ENCODE measurements at places on chromosomes 16 and 17. TPM values are rescaled to one million over a fixed set of nuclear protein-coding genes. Genes with fewer than 3 reads are reported as not detected.

SMIM36 gene
- not detected for total RNA-seq

CNTNAP1 gene
- total RNA-seq, result 13.6 TPM

KCTD19 gene
- 0.47 TPM for total RNA-seq

RPRML gene
- total RNA-seq, result 0.35 TPM

ZNF750 gene
- total RNA-seq, result 1.5 TPM

PRKCB gene
- total RNA-seq, result 10.4 TPM

NPTX1 gene
- total RNA-seq, result 0.99 TPM

CASKIN1 gene
- total RNA-seq, result 1.6 TPM

HOXB8 gene
- 64.8 TPM for total RNA-seq

SOX8 gene
- 8.5 TPM for total RNA-seq

KRT12 gene
- not detected for total RNA-seq

HS3ST3A1 gene
- total RNA-seq, result 21.5 TPM

KRT36 gene
- total RNA-seq, result not detected

KRTAP4-3 gene
- not detected for total RNA-seq

CNOT1 gene
- 225 TPM for total RNA-seq

KRT40 gene
- 0.23 TPM for total RNA-seq

RTN4RL1 gene
- total RNA-seq, result 1.9 TPM

CSH2 gene
- not detected for total RNA-seq

PPY gene
- not detected for total RNA-seq

NPIPA3 gene
- total RNA-seq, result 1.1 TPM

ZPBP2 gene
- total RNA-seq, result not detected
